ENCODE measurements at places on chromosomes 16 and 17.

- no peak for DNase-seq
Observed at GRCh38 chr17:27247958-27248342, 46.0 kb upstream of the WSB1 start.

- no peak for DNase-seq
Observed at GRCh38 chr17:8020776-8021564, 17.9 kb upstream of the ALOX15B start.

GRCh38 chr17:41334385-41335305 lies 16.0 kb downstream of the KRT33A start:
- DNase-seq: no peak

- no peak for DNase-seq
Observed at GRCh38 chr16:60120586-60120985, 1386.5 kb upstream of the GOT2 start.

DNA sequence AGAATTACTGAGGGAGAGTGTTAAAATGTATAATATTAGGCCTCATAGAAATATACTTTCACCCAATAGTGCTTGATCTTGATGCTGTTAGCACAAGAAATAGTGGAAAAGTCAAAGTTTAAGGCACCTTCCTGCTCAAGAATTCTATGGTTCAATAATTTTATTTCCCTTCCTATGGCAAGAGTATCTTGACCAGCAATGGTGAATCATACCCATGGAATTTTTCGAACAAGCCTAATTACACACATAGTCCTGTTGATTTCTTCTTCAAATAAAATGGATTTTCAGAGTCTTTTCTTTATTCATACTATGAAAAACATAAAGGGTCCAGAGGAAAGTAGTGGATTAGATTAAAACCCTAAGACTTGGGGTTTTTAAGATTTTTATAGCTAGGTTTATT lies 810.6 kb downstream of the CDH11 start:
- DNase-seq: no peak

GRCh38 chr17:75641343-75641742 lies 8.1 kb downstream of the SMIM5 start:
- DNase-seq: no peak

DNA sequence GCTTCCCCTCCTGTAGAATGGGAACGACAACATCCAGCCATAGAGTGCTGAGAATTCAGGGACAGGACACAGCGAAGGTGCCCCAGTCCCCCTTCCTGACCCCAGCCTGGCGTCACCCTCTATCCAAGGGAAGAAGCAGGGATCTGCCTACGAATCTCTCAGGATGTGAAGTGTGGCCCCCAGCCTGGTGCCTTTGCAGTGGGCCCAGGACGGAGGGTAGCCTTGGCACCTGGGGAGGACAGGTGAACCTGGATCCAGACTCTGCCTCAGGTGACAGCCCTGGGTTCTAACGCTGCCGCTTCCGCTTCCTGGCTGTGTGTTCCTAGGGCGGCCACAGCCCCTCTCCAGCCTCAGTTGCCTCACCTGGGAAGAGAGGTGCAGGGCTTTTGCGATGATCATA lies 36.4 kb downstream of the JPH3 start:
- DNase-seq: no peak

- DNase-seq: no peak
Observed at GRCh38 chr16:20409398-20410120, at the start of gene ACSM5. TSS of gene ACSM5 (plus strand) at chr16:20409534. CDS start at chr16:20411485, 1,951 bp downstream.

- no peak for DNase-seq
Observed at GRCh38 chr16:50469744-50470321, 78.4 kb upstream of the NKD1 start.

GRCh38 chr17:28494445-28495188 lies 11.5 kb upstream of the FOXN1 start:
- peak; percentile 64 for DNase-seq

- no peak for DNase-seq
Observed at GRCh38 chr17:27306276-27306835, 12.4 kb downstream of the WSB1 start.

DNA sequence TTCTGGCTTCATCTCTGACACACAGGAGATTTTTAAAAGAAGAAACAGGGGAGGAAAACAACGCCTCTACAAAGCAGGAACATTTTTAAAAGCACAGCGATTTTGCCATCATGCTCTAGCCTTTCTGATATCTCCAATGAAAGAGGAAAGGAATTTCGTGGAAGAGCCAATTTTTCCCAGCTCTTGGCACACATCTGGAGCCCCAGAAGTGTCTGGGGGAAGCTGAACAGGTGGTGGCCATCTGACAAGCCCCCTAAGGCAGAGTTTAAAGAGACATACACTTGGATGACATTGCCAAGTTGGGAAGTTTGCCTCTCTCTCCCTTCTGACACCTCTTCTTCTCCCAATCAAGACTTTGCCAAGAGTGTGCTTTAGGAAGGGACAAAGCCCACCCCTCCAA lies 82.1 kb downstream of the CCT6B start:
- DNase-seq: no peak

DNA sequence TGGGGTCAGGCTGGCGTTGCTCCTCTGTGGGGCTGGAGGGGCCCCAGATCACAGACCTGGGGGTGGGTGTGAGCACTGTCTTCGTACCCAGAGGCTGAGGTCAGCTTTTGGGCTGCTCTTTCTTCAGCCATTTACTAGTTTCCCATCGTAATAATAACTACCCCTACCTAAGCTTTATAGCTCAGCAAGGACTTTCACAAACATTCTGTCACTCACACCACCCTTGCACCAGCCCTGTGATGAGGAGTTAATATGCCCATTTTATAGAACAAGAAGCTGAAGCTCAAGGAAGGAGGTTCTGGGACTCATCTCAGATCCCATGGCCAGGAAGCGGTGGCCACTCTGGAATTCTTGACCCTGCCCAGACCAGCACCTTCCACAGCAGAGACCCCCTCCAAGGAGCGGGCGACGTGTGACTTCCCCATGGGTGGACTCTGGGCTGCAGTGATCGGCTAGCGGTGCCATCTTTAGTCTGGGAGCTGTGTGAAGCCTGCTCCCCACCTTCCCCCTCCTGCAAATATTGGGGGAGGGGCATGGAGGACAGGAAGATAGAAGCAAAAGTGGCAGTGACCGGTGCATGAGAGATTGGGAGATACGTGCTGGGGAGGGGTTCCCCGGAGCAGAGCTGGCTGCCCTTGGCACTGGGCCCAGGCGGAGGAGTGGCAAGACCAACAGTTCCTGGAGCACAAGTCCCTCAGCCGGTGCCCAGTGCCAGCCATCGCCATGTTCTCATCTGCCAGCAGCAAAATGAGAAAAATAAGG lies 81.8 kb upstream of the TOB1 start:
- no peak for DNase-seq

- DNase-seq: no peak
Observed at GRCh38 chr17:35069311-35069710, 5.8 kb upstream of the RFFL start.

DNA sequence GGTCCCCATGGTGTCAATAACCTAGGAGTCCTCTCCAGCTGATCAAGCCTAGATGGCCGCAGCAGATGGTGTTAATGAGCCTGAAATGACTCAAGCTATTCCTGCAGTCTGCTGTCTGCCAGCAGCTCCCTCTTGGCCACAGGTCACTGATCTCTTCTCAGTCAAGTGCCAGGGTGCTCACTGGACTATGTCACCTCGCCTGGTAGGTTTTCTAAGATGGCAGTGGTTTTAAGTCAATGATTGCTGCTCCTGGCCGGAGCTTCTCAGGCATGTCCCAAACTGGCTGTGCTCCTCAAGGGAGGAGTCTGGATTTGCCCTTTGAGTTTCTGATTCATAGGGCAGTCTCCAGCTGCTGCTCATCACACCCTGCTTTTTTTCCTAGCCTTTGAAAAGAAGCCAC lies 58.6 kb upstream of the SHISA6 start:
- no peak for DNase-seq

- no peak for DNase-seq
Observed at GRCh38 chr17:76146053-76146851, 5.2 kb upstream of the FOXJ1 start.

- DNase-seq: no peak
Observed at GRCh38 chr16:14600164-14600563, 29.9 kb downstream of the PARN start.

DNA sequence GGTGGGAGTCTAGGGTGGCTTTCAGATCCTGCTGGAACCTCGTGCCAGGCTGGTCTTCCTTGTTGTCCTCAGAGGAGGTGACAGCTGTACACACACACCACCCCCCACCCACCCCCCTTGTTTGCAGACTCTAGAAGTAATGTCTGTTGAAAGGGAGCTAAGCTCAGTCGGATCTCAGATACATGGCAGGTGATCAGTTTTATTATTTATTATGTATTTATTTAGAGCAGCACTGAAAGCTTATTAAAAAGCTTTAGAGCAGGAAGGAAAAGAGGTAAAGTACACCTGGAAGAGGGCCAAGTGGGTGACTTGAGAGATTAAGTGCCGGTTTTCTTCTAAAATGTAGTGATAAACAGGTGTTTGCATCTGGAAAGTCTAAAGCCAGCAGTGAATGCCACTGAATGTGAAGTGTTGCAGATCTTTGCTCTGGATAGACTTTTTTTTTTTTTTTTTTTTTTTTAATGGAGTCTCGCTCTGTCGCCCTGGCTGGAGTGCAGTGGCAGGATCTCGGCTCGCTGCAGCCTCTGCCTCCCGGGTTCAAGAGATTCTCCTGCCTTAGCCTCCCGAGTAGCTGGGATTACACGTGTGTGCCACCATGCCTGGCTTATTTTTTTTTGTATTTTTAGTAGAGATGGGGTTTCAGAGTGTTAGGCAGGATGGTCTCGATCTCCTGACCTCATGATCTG lies 40.2 kb downstream of the FOXK2 start:
- DNase-seq: no peak

DNA sequence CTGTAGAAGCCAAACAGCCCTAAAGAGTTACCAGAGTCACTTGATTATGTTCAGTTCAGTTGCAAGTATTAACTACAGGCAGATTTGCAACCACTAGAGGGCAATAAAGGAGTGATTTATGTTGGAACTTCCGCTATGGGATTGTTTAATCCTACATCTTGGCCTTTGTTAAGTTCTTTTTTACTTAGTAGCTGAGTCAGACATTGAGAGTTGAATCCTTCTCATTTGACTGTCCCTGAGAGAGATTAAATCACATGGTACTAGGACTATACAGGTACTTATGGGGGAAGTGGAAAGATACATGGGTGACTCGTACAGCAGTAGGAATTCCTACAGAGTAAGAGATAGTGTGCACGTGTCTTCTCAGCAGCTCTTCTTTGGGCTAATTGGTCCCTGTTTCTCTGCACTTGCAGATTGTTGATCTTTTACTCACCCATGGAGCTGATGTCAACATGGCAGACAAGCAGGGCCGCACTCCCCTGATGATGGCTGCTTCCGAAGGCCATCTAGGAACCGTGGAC lies 40.3 kb downstream of the CYB561 start:
- DNase-seq: no peak
